B cell (primary cell): ENCODE measurements at places on chromosomes 11 and 22.

- DNase-seq: no peak
Measured at GRCh38 chr22:31119026-31119717, 3.6 kb upstream of the INPP5J start.

- DNase-seq: no peak
Measured at GRCh38 chr11:33158596-33159275, 2.5 kb downstream of the CSTF3 start.

GRCh38 chr11:72807021-72807693 lies 7.1 kb upstream of the ATG16L2 start:
- peak; percentile 41 for DNase-seq

GRCh38 chr11:78868563-78868962 lies 293.9 kb upstream of the NARS2 start:
- DNase-seq: no peak
